ENCODE measurements at places on chromosomes 11 and 22.
A peak's percentile ranks its signal among the peaks of the same experiment; 100 is the strongest.

DNA sequence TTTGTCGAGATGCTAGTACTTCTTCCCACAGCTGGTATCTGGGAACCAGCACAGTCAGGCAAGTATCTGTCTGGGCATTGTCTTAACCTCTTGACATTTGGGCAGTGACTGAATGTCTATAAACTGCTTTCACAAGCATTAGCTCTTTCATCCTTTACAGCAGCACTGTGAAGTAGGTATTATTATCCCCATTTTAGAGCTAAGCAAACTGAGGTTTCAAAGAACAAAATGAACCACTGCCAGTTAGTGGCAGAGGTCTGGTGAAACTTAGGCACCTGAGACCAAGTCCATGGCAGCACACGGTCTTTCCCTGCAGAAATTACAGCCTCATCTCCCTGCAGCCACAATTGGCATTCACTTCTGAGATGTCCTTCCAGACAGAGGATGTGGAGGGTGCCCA lies 111.0 kb upstream of the TBCEL start:
- DNase-seq: no peak

DNA sequence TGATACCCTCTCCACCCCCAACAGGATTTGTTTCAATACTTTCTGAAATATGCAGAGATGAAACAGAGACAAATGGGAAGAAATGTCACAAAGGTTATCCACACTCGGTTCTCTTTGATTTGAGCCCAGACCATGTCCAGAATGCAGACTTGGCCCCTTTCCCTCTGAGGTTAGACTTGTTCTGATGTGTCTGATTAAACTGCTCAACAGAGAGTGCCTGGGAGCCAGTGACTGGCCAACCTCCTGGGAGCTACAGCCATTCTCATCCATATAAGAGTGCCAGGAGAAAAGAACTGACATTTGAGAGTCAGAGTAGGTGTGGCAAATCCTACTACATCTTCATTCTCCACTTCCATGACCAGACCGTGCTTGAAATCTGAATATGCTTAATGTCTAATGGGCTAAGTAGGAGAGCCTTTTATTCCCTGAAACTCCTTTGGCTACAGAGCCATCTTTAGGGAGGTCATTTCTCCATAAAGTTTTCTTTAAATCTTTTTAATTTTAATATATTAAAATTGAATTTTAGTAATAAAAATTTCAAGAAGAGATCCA lies 201.4 kb downstream of the BLID start:
- DNase-seq: no peak

DNA sequence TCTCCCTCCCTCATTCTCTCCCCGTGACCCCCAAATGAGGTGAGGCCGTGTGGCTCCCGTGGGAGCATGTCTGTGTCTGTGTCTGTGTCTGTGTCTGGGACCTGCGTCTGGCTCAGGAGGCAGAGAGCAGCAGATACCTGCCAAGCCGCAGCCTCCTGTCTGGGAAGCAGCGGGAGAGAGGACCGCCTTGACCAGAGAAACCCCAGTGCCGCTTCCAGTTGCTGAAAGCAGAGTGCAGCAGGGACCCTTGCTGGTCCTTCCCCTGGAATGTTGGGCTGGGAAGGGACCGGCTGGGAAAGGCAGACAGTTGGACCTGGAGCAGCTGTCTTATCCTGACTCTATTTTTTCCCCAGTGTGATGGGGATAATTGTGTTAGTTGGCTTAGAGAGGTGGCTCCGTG lies 525 bp downstream of the CSDC2 start:
- no peak for DNase-seq

DNA sequence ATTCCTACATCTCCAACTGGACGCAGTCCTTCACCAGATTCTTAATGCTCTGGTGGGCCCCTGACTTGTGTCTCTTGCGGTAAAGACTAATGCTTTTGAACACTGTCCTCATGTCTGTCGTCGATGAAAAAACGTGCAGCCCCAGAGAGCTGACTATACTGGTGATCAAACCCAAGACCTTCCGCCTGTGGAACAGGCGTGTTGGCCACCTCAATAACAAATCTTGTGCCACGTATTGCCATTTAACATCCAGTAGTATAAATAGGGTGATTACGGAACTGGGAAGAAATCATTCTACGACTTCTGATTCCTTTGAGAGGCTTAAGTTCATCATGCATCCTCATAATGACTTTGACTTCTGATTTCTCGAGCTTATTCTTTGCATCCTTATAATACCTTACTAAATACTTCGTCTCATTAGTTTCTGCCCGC lies 45.6 kb downstream of the OR4D9 start:
- DNase-seq: no peak

GRCh38 chr11:125229916-125230315 lies 65.4 kb downstream of the PKNOX2 start:
- DNase-seq: no peak

DNA sequence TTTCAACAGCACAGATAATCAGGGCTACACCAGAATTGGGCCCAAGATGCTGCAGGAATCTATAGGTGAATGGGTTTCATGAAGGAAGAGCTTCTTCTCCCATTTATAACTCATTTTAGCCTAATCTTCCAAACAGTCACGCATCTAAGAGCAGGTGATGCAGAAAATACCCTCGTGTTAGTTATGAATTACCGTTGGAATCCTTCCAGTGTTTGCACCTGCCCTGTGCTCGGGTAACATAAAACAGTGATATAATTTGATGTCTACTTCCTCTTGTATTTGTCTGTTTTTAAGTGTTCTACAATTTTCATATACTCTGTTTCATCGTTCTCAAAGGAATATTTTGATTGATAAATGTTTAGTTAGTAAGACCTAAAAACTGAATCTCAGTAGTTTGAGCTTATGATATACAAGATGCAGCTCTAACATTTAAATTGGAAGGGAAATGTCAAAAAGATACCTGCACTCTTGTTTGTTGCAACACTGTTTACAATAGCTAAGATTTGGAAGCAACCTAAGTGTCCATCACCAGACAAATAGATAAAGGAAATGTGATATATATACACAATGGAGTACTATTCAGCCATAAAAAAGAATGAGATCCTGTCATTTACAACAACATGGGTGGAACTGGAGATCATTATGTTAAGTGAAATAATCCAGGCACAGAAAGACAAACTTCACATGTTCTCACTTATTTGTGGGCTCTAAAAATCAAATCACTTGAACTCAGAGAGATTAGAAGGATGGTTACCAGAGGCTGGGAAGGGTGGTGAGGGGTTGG lies 42.1 kb downstream of the PPARA start:
- no peak for DNase-seq

DNA sequence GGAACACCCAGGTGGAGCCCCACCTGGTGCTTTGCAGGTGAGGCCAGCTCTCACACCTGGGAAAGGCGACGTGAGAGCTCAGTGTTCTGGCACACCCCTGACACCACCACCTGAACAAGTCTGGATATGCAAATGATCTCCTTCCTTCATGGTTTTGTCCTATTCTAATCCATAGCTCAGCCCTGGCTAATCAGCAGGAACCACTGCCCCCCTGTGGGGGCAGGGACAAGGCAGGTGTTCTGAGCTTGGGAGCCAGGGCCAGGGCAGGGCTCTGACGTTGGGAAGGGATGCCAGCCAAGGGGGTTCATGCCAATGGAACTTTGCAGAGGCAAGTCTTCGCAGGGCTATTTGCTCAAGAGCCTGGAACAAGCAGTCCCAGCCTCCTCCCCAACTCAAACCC lies 144.2 kb downstream of the TRIM29 start:
- no peak for DNase-seq

- no peak for DNase-seq
Measured at GRCh38 chr22:37970864-37971263, 13.5 kb downstream of the SOX10 start.

GRCh38 chr11:77039491-77040400 lies 5.5 kb downstream of the B3GNT6 start:
- DNase-seq: no peak

DNA sequence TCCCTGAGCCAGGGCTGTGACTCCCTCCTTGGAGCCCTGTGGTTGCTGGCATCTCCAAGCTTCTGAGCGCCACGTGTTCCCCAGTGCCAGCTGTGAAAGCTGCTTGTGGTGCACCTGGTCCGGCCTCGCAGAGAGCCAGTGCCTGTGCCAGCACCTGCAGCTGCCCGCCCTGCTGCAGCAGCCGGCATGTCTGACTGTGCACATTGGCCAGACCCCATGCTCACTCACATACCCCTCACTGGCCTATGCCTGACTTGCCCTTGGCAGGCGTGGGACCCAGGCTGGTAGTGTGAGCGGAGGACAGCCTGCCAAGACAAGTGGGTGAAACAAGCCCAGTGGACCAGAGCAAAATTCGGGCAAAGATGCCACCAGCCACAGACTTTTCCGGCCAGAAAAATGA lies 9.8 kb downstream of the MRPL48 start:
- peak; percentile 81 for DNase-seq

GRCh38 chr22:44574057-44574639 lies 76.1 kb upstream of the RTL6 start:
- DNase-seq: no peak

DNA sequence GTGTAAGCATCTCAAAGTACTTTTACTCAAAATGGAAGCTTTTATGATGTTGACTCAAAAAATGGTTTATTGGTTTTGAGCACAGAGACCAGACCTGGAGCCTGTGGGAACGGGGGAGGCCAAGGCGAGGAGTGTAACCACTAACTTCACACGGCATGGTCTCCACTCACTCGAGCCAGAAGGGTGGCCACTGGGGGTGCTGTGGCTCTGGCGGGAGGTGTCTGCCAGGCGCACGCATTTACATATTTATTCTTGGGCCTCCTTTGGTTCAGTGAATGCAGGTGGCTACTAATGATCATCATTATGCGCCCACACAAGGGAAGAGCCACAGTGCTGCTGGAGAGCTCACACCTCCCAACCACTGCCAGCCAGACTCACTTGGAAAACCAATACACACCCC lies 64.6 kb downstream of the FLRT1 start:
- no peak for DNase-seq

GRCh38 chr22:48301421-48301820 lies 1526.3 kb downstream of the BRD1 start:
- no peak for DNase-seq
